ENCODE measurements at places on chromosomes 7 and 10.

- DNase-seq = no peak
These were observed 100.7 kb upstream of the TMEM106B start for GRCh38 chr7:12110425-12110824.

- DNase-seq = no peak
These were observed 9.2 kb downstream of the ZNF488 start for GRCh38 chr10:47374611-47375536.

GRCh38 chr10:68163735-68164134 lies 54.4 kb downstream of the MYPN start:
- DNase-seq = no peak

DNA sequence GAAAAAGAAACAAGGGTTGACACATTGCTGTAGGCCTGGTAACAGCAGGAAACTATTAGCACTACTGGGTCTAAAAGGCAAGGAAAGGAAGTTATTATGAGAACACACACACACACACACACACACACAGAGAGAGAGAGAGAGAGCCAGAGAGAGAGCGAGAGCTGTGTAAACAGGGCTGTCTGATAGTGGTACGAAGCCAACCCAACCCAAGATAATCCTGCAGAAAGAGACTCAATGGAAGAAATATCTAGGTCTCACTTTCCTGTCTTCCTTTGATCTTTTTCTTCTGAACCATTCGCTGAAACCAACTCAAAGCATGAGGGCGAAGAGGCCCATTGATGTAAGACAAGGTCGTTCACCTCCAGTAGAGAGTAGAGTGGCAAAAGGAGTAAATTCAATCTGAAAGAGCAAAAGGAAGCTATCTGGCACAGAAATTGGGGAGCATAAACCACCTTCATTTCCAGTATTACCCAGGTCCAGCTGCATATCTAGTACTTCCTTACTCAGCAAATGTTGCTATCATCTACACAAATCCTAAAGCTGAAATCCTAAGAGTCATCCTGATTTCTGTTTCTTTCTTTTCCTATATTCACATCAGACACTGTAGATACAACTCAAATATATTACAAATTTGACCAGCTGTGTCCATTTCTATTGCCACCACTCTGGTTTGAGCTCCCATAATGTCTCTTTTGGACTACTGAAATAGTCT lies 110.2 kb downstream of the TMEM26 start:
- no peak for DNase-seq

DNA sequence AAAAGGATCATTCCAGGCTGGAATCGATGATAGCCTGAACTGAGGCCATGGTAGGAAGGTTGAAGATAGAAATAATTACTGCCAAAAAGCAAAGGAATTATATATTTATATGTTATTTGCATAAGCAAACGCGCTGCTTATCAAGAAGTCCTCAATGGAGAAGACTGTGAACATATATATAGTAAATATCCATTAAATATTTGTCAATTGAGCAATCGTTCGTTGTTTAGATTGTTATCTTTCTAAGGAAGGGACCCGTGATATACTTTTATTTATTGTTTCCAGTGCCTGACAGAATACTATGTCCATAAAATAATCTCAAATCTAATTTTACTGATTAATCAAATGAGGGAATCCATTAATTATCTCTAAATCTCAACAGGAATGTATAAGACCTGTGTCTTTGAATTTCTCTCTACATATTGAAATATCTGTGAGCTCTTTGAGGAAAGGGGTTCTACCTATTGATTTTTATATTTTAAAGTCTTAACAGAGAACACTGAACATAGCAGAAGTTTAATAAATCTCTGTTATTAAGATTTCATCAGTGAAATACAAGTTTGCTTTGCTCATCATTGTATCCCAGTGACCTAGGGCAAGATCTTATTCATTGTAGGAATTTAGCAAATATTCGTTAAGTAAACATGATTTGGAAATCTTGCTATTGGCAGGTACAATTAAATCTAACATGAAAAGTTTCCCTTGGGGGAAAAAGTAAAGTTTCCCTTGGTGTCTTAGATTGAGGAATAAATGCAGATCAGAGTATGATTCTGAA lies 12.0 kb upstream of the HERC4 start:
- no peak for DNase-seq
